NCI-H187 (cell line): ENCODE measurements at places on chromosomes 7 and 10.

DNA sequence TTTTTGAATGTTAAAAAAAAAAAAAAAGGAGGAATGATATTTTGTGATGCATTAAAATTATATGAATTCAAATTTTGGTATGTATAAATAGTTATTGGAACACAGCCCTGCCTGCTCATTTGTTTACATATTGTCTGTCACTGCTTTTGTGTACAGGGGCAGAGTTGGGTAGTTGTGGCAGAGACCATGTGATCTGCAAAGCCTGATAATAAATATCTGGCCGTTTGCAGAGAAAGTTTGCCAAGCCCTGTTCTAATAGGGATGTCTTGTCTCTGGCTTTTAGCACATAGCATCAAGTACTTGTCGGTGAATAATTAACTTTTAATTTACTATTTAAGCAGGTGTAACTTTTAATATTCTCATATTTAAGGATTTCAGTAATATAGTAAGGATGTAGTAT lies 19.8 kb downstream of the TSPAN13 start:
- DNase-seq: no peak

DNA sequence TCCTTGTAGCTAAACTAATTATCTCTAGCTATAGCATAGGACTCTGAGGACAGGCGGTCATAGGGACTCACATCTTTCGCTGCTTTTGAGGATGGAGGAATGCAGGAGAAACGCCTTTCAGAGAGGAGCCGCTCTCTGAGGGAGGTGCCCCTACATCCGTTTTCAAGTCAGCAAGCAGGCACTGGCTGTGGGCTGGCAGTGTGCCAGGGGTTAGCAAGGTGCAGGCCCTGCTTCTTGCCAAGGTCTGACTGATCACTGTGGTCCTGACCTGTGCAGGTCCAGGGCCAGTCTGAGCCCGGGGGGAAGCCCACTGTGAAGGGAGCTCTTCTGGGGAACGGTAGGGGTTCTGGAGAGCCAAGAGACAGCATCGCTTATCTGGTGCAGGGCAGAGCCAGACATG lies 89.4 kb downstream of the SH3PXD2A start:
- DNase-seq: no peak

- no peak for DNase-seq
Observed at GRCh38 chr7:80804589-80804988, 114.3 kb downstream of the SEMA3C start.

- DNase-seq: no peak
Observed at GRCh38 chr10:60955957-60956425, 12.0 kb upstream of the RHOBTB1 start.

- DNase-seq: no peak
Observed at GRCh38 chr7:6477318-6477660, 29.5 kb upstream of the DAGLB start.

- no peak for DNase-seq
Observed at GRCh38 chr7:148852272-148852671, 31.8 kb downstream of the EZH2 start.

GRCh38 chr10:73858013-73858708 lies 16.2 kb downstream of the CAMK2G start:
- no peak for DNase-seq
